ENCODE measurements at places on chromosomes 3 and 15.

DNA sequence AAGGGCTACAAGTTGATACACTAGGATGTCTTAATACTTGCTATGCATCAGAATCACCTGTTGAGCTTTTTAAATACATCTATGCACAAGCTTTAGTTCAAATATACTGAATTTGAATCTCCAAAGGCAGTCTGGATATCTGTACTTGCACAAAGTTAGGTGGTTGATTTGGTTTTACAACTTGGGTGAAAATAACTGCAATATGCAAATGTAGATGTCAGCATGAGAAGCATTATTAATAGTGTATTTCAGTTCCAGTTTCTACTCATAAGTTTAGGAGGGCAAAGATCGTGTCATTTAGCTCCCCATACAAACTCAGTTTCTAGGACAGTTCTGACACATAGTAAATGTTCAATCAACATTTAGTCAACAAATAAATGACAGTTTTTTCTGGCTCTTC is 25.6 kb downstream of the IQCB1 start:
- DNase-seq = no peak

DNA sequence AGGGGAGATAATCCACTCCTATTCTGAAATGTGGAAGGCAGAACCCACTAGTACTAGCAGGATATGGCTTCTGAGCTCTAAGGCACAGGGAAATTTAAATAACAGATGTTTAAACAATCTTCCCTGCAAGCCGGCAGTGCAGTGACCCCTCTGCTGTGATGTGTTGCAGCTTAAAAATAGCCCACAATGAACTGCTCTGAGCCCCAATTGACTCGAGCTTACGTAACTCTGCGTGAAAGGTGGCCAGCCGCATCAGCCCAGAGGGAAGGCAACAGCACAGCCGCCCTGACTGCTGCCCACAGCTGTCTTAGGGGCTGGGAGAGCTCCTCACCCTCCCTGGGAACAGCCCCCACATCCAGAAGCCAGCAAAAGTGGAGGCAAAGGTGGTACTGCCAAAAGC is 12.5 kb upstream of the CAMKV start:
- no peak for DNase-seq

DNA sequence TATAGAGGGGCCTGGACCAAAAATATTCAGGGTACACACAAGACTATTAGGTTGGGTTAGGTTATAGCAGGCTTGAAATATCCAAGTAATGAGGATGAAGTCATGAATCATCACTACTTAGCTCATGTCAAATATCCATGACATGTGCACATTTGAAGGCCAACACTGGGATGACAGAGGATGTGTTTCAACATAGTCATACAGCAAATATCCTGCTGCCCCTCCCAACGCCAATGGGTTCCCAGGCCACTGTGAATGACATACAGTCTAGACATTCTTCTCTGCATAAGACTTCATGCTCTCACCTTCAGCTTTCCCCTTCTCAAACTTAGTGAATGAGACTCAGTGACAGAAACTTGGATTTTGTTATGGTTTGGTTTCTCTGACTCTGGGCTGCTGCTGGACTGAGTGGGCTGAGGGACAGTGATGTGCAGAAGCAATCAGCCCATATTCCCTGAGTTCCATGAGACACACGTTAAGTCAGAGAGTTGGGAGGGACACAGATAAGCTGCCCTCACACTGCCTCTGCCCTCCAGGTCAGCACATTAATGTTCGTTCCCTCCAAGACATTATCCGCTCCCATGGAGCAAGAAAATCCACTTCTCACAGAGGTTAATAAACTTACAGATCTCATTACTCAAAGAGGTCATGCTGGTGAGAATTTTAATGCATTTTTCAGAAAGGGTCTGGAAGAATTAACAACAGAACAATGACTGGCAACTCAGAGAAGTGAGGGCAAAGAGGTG is 15.4 kb downstream of the HOMER2 start:
- no peak for DNase-seq

DNA sequence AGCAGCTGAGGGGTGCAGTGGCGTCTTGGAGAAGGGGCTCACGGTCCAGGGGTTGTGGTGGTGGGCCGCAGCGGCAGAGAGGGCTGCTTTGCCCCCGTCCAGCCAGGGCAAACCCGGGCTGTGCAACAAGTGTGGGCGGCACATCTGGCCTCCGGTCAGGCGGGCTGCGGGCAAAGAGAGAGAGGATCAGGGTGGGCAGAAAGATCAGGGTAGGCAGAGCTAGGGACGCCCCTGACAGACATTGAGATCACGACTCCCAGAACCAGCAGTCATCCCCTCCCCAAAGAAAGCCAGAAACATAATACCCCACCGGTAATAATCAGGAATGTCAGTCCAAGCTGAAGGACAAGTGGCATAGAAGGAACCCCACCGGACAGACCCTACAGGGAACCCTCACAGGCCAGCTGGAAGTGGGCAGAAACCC is 6.8 kb downstream of the GATA2 start:
- no peak for DNase-seq

DNA sequence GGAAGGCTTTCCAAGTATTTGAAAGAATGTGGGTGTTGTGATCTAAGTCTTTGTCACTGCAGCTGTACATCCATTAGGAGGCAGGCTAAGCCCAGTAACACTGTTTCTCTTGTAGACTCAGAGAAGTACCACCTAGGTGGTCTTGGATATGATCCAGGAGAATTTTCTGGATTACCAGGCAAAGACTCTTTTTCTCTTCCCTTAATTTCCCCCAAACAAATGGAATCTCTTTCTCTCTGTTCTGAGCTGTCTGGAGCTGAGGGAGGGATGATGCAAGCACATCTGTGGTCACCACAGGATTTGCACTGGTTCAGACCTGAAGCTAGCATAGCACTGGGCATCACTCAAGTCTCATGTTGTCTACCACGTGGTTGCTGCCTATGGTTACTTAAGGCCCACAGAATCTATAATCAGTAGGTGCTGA is 227.6 kb downstream of the NECTIN3 start:
- no peak for DNase-seq

GRCh38 chr3:116390318-116390717 is 55.0 kb downstream of the LSAMP start:
- no peak for DNase-seq

GRCh38 chr3:141039589-141039988 is 11.6 kb upstream of the SPSB4 start:
- no peak for DNase-seq

- DNase-seq = no peak
These were observed 27.3 kb upstream of the DMXL2 start for GRCh38 chr15:51649659-51650521.

- no peak for DNase-seq
These were observed 57.8 kb upstream of the SEC13 start for GRCh38 chr3:10378742-10379141.

GRCh38 chr3:157195965-157196364 is 36.0 kb upstream of the CCNL1 start:
- DNase-seq = no peak

- DNase-seq = no peak
These were observed 25.1 kb downstream of the SOX14 start for GRCh38 chr3:137789236-137789635.

- DNase-seq = no peak
These were observed 172.2 kb downstream of the GHSR start for GRCh38 chr3:172276103-172276502.

DNA sequence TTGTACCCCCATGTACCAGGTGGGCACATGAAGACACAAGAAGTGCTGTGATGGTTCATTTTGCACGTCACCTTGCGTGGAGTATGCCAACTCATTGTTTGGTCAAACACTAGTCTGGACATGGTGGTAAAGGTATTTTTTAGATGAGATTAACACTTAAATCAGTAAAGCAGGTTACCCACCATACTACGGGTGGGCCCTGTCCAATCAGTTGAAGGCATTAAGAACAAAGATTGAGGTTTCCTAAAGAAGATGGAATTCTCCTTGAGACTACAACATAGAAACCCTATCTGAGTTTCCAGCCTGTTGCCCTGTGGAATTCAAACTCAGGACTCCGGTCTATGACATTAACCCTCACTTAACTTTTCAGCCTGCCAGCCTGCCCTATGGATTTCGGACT is 118.4 kb downstream of the RPLP1 start:
- no peak for DNase-seq

GRCh38 chr3:168048414-168049330 is 47.1 kb downstream of the GOLIM4 start:
- DNase-seq = no peak

GRCh38 chr3:151483961-151484520 is 23.2 kb upstream of the IGSF10 start:
- no peak for DNase-seq

GRCh38 chr3:106795553-106795952 is 581.7 kb upstream of the CCDC54 start:
- no peak for DNase-seq

- no peak for DNase-seq
These were observed 521 bp downstream of the IL5RA start for GRCh38 chr3:3109407-3110298.

DNA sequence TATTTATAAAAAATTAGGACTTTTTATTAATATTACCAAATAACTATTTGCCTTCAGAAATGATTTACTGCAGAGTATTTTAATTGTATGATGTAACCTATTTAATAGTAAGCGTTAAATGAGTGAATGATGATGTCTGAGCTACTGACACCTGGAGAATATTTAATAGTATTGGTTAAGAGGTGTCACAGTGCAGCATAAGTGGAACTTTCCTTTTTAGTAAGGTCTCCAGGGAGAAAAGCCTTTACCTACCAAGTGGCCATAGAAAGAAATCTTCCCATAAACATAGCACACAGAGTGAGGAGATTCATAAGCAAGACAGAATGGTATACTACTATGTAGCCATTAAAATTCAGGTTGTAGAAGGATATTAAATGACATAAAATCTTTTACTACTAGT is 441.7 kb downstream of the TBL1XR1 start:
- DNase-seq = no peak

- no peak for DNase-seq
These were observed 11.7 kb downstream of the CTXND1 start for GRCh38 chr15:80240276-80240675.

GRCh38 chr3:168034152-168034928 is 61.4 kb downstream of the GOLIM4 start:
- no peak for DNase-seq

GRCh38 chr3:49720855-49721595 is 1.5 kb upstream of the AMIGO3 start:
- peak; percentile 64 for DNase-seq

DNA sequence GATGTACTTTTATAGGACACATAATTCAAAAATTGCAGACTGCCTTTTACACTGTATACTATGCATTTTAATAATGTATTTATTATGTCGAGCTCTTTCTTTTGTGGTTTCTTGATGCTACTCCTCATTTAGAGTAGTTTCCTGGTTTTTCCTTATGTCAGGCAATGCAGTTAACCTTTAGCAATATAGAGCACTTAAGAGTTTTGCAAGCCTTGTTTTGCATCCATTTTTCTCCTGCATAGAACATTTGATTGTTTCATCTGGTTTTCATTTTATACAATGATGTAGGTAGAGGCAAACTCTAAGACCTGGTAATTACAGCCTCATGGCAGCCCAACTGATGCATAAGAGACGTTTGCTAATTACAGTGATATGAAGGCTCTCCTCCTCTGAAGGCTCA is 86.3 kb downstream of the PDZRN3 start:
- no peak for DNase-seq

- DNase-seq = no peak
These were observed 36.2 kb downstream of the AP4E1 start for GRCh38 chr15:50944672-50945071.

DNA sequence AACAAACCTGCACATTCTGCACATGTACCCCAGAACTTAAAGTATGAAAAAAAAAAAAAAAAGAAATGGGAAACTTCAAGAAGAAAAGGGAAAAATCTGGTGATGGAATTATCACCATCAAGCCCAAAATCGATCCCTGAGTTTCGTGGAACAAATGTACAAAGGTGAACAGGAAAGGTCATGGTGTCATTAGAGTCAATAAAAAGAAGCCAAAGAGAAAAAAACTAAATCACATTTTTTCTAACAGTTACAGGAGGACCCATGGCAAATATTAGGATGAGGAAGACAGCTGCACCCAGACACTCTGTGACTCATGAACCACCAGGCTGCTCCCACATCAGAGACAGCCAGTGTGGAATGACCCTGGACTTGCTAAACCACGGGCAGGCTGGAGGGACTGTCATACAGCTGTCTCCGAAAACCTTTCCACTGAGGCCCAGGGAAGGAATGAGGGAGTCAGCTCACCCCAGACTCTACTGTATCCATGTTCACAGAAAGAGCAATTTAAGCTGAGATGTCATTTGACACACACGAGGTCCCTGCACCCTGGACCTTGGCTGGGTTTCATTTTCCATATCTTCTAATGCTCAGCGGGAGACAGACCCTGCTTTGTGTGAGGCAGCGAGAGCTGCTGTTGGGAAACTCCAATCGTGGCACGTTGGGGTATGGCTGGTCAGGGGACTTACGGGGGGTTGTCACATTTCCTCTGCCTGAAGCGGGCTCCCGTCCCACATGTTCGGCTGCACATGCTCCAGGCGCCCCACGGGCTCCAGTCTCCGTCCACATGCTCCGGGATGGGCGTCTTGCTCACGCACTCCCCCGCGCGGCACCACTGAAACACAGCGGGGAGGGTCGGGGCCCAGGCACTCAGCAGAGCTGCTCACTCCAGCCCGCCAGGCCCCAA is 210.2 kb downstream of the ADAMTS17 start:
- no peak for DNase-seq

- DNase-seq = no peak
These were observed 1.4 kb downstream of the PSMD6 start for GRCh38 chr3:64021922-64022321.

GRCh38 chr3:127287840-127288239 is at the start of gene PRR20G:
Gene PRR20G, minus strand, starts transcription at chr3:127288046. Its CDS starts 681 bp downstream, at chr3:127287365.
- no peak for DNase-seq

DNA sequence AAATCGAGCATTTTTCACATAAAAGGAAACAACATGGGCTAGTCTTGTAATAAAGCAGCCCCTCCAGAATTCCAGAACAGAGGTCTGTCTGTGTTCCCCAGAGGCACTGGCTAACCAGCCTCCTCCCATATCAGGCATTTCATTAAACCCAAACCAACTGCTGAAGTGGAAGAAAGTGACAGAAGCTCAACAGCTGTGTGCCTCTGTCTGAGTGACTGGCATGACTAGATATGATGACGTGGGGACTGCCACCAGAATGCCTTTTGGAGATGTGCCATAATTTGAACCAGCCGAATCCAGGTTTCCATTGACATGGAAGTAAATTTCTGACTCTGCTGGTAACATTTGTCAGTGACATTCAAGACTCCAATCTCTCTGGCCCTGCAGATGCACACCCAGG is 8.7 kb downstream of the LIMD1 start:
- DNase-seq = no peak

- no peak for DNase-seq
These were observed 185.7 kb downstream of the LPP start for GRCh38 chr3:188339410-188340295.

- no peak for DNase-seq
These were observed 21.6 kb upstream of the VILL start for GRCh38 chr3:37968813-37969595.
